Right lung (tissue), 10 donors: ENCODE measurements at places on chromosomes 16 and 17.

- DNase-seq: no peak
These were observed 5.5 kb downstream of the TMEM204 start for GRCh38 chr16:1538804-1539520.

GRCh38 chr17:34639706-34640425 lies 60.5 kb downstream of the TMEM132E start:
- no peak for DNase-seq

DNA sequence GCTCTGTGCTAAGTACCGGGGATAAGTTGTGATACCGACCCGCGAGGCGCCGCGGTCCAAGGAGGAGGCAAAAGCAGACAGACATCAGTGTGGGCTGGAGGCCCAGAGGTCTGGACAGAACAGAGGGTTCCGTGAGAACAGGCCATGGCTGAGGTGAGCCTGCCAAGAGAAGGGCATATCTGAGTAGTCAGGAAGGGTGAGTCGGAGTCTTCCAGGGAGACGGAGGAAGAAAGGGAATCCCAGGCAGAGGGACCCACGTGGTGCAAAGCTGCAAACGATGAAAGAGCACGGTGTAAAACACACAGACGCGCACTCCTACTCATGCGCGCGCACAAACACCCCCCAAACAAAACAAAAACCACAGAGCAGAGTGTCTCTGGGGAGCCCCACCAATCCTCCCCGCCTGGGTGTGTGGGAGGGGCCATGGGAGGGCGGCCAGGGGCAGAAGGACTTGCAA lies 18.1 kb downstream of the RHBDL3 start:
- DNase-seq: no peak

DNA sequence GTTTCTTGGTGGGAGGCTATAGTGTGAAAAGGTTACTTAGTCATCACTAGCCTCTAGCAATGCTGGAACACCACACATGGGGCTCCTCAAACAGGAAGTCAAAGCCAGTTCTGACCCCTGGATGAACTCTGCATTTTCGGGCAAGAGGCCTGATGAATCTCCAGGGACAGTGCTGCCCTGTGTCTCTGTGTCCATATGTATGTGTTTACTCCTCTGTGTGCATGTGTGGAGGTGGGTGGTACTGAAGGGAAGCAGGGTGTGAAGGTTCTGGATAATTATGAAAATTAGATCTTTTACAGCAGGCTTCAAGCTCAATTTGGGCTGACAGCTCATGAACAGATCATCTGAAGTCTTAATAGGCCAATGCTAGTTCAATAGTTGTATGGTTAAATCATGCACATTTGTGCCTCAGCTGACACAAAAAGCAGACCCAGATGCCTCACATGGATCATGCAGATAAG lies 133.6 kb downstream of the SNX11 start:
- DNase-seq: no peak

- DNase-seq: no peak
These were observed 794 bp downstream of the ANKS3 start for GRCh38 chr16:4733211-4733742.

GRCh38 chr17:12568358-12569251 lies 97.1 kb upstream of the MYOCD start:
- no peak for DNase-seq

DNA sequence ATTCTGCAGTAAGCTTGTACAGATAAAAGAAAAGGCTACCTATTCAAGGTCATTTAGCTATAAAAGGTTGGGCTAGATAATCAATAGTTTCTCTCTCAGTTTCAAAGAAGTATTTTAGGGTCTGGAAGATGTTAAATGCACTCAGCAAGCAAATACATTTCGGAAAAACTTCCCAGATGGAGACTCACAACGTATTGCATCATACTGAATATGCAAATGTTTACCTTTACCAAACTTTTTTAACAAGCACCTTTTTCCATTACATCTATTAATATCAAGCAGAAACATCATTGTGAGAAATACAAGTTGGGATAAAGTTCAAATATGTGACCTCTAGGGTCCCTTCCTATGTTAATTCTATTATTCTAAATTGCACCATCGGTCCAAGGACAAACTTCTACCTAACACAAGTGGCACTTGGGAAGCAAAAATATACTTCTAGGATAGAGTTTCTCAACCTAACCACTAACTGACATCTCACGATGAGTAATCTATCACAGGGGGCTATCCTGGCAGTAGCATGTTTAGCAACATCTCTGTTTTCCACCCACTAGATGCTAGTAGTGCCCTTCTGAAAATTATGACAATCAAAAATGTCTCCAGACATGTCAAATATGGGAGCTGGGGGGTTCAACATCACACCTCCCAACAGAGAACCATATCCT lies 14.5 kb downstream of the KANSL1 start:
- no peak for DNase-seq

GRCh38 chr16:2329532-2329931 lies 11.0 kb downstream of the ABCA3 start:
- DNase-seq: no peak

- DNase-seq: no peak
These were observed 4.2 kb upstream of the KLHL11 start for GRCh38 chr17:41869426-41869825.

GRCh38 chr16:28511031-28511430 lies 4.4 kb upstream of the IL27 start:
- no peak for DNase-seq

GRCh38 chr16:66204756-66205155 lies 161.7 kb upstream of the CDH5 start:
- DNase-seq: no peak

- no peak for DNase-seq
These were observed 275.4 kb downstream of the SEC14L1 start for GRCh38 chr17:77416105-77416713.

DNA sequence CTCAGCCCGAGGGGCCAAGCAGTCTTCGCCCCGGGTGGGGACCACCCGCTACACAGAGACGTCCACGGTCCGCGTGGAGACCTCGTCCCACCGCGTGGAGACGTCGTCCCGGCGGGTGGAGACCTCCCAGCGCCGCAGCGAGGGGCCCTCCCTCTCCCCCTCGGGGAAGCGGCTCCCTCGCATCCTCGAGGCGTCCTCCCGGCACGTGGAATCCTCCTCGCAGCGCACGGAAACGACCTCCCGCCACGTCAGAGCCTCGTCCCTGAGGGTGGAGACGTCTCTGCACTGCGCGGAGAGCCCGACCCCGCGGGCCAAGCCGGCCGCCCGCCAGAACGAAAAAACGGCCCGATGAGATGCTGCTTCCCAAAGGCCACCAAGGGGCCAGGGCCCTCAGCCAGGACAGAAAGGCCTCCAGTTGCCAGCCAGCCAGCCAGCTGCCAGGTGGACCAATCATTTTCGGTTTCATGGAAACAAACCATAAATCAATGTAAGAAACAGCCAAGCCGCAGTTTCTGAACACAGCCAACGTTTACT lies 424 bp downstream of the C17orf100 start:
- peak; percentile 49 for DNase-seq

DNA sequence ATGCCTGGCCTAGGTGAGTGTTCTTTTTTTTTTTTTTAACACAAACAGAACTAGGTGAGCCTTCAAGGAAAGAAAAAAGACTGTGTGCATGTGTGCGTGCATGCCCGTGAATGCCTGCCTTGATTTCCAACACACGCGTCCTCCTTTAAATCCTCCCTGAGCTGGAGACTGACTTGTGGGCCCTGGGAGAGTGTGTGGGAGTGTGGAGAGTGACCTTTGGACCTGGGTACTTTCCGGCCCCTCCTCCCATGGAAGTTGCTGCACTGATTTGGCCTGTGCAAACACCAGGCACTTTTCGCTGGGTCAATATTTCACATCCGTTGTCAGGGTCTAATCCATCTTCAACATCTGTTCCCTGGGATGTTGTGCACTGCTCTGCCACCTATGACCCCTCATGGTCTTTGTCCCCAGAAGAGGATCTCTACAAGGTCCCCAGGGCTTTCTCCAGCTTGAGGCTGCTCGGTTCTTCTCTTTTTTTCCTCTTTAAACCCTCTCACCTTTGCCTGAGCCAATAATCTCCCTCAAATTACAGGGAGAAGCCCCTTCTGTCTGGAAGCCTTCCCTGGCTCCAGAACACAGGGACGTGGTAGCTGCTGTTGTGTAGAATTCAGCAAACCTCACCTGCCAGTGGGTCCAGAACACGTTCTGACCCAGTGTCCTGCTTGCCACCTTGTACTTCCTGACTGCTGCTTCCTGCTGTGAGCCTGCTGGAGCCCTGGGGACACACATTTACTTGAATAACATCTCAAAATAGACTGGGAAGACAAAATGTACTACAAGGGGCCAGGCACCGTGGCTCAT lies 20.8 kb upstream of the ATP5MC1 start:
- no peak for DNase-seq
